ENCODE measurements at places on chromosomes 11 and 22.

DNA sequence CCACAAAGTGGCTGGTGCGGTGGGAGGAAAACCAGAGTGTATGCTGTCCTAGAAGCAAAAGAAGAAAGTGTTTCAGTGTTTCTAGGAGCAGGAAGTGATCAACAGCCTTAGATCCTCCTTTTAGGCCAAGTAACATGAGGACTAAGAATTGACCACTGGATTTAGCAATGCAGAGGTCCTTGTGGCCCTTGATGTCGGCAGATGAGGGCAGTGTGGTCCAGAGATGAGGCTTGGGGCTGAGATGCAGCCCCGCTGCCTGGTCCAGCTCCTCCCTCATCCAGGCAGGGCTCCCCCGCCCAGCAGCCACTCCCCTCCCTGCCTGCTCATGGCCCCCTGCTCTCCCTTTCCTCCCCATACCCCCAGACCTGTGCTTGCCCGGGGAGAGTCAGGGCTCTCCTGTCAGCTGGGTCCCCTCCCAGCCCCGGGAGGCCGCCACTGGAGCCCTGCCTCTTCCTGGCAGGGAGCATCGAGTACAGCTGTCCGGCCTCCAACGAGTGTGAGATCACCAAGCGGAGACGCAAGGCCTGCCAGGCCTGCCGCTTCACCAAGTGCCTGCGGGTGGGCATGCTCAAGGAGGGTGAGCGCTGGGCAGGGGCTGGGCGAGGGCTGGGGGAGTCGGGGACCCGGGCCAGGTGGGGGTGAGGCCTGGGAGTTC lies 3.7 kb downstream of the TRMT112 start:
- no peaks in the 10 kb centered on the region for H3K4me1 ChIP-seq
- no peak overlapping the region for H3K27ac ChIP-seq
- no peak for DNase-seq
- no peak overlapping the region for H3K4me3 ChIP-seq
- no peaks in the 10 kb centered on the region for H3K27me3 ChIP-seq

DNA sequence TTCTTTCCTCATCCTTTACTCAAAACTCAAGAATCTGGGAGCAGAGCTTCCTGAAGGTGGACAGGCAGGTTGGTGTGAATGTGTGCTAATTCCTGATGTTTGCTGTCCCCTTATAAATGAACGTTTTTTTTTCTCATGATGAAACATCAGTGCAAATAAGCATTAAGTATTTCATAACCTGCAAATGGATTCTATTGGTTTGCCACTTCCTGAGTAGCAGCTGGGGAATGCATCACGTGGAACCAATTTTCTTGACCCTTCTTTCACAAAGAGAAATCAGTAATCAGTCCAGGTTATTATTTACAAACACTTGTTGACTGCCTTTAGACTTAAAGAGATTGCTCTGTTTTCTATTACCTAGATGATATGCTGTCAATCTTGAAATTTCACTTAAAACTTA lies 40.1 kb upstream of the SCN3B start:
- H3K27ac ChIP-seq, result no peak overlapping the region
- H3K36me3 ChIP-seq, result no peaks in the 10 kb centered on the region
- DNase-seq, result no peak

DNA sequence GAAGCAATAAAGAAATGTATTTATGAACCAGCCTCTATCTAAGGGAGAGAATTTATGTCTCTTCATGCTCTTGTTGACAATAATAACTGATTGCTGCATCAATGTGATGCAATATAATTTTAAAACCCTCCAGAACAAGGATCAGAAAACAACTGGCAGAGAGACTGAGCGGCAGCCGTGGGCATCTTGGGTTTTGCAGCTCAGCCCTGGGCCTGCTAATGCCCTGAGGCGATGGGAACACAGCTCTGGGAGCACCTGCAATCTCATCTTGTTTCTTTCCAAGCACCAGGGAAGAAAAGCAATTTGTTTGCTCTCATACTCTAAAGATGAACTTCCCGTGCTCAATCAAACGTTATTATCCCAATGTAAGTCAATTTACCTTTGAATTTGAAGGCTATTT lies 245.7 kb downstream of the ST3GAL4 start:
- no peak for DNase-seq
- peaks cover 34% of the 10 kb centered on the region for H3K4me1 ChIP-seq
- H3K36me3 ChIP-seq, result no peaks in the 10 kb centered on the region
- H3K4me3 ChIP-seq, result no peak overlapping the region
- H3K27ac ChIP-seq, result peak overlapping the region; percentile 48

GRCh38 chr11:65392186-65392829 lies 5.9 kb downstream of the FRMD8 start:
- peaks cover 17% of the 10 kb centered on the region for H3K4me1 ChIP-seq
- H3K27ac ChIP-seq, result no peak overlapping the region
- H3K4me3 ChIP-seq, result no peak overlapping the region
- peaks cover 4% of the 10 kb centered on the region for H3K36me3 ChIP-seq
- DNase-seq, result no peak

GRCh38 chr11:34667810-34668582 lies 47.1 kb downstream of the EHF start:
- H3K27me3 ChIP-seq, result no peaks in the 10 kb centered on the region
- peaks cover 3% of the 10 kb centered on the region for H3K4me1 ChIP-seq
- H3K4me3 ChIP-seq, result no peak overlapping the region
- H3K27ac ChIP-seq, result no peak overlapping the region
- no peak for DNase-seq

DNA sequence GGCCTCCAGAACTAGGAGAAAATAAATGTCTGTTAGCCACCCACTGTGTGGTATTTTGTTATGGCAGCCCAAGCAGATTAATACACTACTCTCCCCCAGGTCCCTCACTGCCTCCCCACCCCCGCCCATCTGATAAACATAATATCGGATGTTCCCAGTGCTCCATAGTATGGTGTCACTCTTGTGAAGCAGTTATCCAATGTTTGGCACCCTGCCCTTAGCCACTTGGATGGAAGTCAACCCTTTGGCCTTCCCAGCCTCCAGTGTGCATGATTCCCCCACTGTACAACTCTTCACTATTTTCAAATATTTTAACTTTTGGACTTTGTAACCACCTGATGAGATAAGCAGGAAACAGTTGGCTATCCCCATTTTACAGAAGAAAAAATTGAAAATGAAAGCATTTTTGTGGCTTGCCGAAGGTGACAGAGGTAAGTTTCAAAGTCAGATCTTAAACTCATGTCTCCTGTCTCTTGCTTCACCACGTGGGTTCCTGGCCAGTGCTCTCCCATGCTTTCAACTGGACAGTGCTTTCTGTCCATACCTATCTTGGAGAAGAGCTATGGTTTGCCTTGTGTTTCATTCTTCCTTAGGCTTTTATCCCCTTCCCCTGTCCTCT lies 53.2 kb downstream of the ALX4 start:
- no peaks in the 10 kb centered on the region for H3K36me3 ChIP-seq
- H3K4me1 ChIP-seq, result peaks cover 4% of the 10 kb centered on the region
- no peaks in the 10 kb centered on the region for H3K27me3 ChIP-seq
- no peak overlapping the region for H3K27ac ChIP-seq
- no peak overlapping the region for H3K4me3 ChIP-seq

DNA sequence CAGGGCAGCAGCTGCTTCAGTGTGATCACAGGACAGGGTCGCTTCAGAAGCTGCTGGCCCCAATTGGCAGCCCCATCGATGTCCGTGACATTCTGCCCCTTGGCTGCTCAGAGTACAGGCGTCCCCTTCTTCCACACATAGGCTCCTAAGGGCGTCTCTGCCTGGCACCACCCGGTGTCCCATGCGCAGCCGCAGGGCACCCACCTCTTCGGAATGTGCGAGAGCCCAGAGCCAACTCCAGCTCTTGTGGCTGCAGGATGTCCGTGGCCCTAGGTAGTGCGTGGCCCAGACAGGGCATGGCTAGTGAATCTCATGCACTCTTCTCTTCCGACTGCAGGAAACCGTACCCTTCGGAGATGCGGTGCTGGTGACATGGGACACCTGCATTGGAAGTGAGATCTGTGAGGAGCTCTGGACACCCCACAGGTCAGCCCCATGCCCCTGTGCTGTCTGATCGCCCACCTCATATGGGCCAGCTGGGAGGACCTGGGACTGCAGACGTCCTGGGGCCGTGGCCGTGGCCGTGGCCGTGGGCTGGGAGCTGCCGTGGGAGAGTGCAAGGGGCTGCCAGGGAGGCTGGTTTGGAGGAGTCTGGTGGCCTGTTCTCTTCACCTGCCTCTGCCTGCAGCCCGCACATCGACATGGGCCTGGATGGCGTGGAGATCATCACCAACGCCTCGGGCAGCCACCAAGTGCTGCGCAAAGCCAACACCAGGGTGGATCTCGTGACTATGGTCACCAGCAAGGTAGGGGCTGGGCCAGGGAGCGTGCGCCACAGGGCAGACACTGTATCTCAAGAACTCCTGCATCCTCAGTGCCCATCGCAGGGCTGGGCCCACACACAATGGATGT lies 20.2 kb downstream of the NADSYN1 start:
- H3K27ac ChIP-seq, result no peak overlapping the region
- H3K4me3 ChIP-seq, result no peak overlapping the region
- peaks cover 9% of the 10 kb centered on the region for H3K4me1 ChIP-seq
- H3K27me3 ChIP-seq, result no peaks in the 10 kb centered on the region
- no peak for DNase-seq

GRCh38 chr22:38412435-38413084 lies 42.4 kb downstream of the KCNJ4 start:
- H3K27me3 ChIP-seq, result no peaks in the 10 kb centered on the region
- peaks cover 3% of the 10 kb centered on the region for H3K4me1 ChIP-seq
- H3K36me3 ChIP-seq, result no peaks in the 10 kb centered on the region
- no peak overlapping the region for H3K27ac ChIP-seq
- no peak for DNase-seq

DNA sequence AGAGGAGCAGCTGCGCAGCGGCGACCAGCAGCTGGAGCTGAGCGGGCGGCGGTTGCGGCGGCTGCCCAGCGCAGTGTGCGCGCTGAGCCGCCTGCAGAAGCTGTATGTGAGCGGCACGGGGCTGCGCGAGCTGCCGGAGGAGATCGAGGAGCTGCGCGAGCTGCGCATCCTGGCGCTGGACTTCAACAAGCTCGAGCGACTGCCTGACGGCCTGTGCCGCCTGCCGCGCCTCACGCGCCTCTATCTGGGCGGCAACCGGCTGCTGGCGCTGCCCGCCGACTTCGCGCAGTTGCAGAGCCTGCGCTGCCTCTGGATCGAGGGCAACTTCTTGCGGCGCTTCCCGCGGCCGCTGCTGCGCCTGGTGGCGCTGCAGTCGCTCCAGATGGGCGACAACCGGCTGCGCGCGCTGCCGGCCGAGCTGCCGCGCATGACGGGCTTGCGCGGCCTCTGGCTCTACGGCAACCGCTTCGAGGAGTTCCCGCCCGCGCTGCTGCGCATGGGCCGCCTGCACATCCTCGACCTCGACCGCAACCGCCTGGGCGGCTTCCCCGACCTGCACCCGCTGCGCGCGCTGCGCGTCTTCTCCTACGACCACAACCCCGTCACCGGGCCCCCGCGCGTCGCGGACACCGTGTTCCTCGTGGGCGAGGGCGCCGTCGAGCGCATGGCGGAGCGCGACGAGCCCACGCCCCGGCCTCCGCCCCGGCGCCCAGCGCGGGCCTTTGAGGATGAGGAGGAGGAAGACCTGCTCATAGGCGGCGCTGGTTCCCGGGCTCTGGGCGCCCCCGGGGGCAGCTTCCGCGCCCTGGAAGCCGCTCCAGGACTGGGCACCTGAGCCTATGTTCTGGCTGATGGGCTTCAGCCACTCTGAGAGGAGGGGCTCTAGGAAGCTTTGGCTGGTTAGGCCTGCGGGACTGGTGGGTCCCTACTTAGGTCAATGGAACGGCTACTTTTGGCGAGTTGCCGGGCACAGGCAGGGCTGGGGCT lies 787 bp downstream of the LRRC10B start:
- DNase-seq, result peak; percentile 81
- H3K27ac ChIP-seq, result no peak overlapping the region
- peak overlapping the region; percentile 75 for H3K4me3 ChIP-seq
- H3K27me3 ChIP-seq, result peaks cover 33% of the 10 kb centered on the region
- H3K4me1 ChIP-seq, result peaks cover 17% of the 10 kb centered on the region

- no peak for DNase-seq
- no peak overlapping the region for H3K27ac ChIP-seq
- H3K36me3 ChIP-seq, result peaks cover 3% of the 10 kb centered on the region
- no peak overlapping the region for H3K4me3 ChIP-seq
- peaks cover 9% of the 10 kb centered on the region for H3K4me1 ChIP-seq
Measured at GRCh38 chr11:73372375-73372993, 3.7 kb upstream of the RELT start.

DNA sequence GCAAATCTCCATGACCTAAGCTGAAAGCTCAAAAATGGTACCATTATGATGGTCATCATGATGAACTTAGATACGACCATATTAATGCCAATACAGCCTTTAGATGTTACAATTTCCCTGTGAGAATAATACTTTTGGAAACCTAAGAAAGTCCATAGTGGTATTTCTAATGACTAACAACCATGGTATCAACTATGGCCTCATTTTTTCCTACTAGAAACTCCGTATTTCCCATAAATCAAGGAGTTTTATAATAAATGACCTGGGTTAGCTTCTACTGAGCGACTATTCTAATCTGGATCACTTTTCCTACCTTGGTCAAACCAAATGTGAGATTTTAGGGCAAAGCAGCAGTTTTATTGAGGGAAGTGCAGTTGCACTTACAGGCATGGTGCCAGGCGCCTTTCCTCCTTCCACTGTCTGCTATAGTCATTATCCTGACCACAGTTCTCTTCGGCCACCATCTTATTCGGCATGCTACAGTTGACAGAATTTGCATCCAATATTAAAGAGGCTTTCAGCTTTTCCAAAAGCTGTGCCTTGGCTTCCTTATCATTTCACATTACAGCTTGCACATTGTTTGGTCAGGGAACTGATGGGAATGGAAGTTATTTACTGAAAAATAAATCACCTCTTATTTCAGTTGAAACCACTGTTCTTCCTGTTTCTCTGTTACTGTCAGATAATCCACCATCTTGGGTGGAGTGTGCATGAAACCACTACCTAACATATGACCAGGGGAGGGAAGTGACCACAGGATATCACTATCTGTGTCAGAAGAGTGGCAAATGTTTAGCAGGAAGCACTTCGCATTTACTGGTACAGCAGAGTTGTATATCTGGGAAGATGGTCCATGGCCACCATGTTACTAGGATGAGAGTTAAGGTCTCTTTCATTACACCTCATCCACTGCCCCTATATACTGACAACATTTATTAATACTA lies 74.5 kb upstream of the PICALM start:
- no peaks in the 10 kb centered on the region for H3K4me1 ChIP-seq
- DNase-seq, result no peak
- H3K27ac ChIP-seq, result no peak overlapping the region
- no peak overlapping the region for H3K4me3 ChIP-seq

GRCh38 chr11:33689085-33689484 lies 11.5 kb downstream of the C11orf91 start:
- no peaks in the 10 kb centered on the region for H3K36me3 ChIP-seq
- H3K4me3 ChIP-seq, result no peak overlapping the region
- peaks cover 16% of the 10 kb centered on the region for H3K4me1 ChIP-seq
- H3K27me3 ChIP-seq, result no peaks in the 10 kb centered on the region
- H3K27ac ChIP-seq, result no peak overlapping the region
